ENCODE measurements at places on chromosomes 11 and 22. TPM values are rescaled to one million over a fixed set of nuclear protein-coding genes. Genes with fewer than 3 reads are reported as not detected.

DNA sequence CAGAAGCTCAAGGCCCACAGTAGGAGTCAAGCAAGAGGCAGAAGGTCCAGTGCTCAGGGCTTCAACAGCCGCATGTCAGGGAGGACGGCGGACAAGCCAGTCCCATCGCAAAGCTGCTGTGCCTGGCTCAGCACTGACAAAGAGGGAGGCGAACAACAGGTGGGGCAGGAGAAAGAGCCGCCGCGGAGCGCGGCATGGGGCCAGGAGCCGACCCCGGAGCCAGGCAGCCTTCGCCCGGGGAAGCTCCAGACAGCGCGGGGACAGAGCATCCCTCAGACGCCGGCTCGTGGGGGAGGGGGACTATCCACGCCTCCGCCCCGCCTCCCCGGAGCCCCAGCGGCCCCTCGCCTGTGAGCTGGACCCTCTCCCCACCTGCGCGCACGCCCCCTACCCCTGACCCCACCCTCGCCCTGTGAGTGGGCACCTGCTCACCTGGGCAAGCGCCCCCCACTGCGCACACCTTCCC lies 369 bp downstream of the DHCR7 start:
- H3K4me3 ChIP-seq = peak overlapping the region; percentile 85
- peak; percentile 58 for DNase-seq
- peaks cover 44% of the 10 kb centered on the region for H3K36me3 ChIP-seq
- H3K4me1 ChIP-seq = peaks cover 52% of the 10 kb centered on the region
- peak overlapping the region; percentile 55 for H3K27ac ChIP-seq

Gene GRM5
- total RNA-seq = not detected

GRCh38 chr22:49255154-49255553 lies 572.5 kb downstream of the BRD1 start:
- H3K4me3 ChIP-seq = no peak overlapping the region
- H3K27me3 ChIP-seq = no peaks in the 10 kb centered on the region

DNA sequence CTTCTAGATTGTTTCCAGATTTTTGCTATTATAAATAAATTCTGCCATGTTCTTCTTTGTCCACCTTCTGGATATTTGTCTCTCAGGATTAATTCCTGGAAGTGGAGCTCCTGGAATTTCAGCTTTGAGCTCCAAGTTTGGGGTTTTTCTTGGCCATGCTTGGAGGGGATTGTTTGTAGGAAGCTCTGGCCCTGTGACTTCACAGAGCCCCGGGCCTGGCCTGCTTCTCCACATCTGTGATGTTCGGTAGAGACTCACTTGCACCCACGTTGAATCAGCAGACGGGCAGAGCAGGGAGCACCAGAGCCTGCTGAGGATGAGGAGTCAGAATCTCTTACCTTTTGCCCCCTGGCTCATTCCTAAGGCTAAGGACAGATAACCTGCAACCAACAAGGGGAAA lies 35.7 kb downstream of the LRRC32 start:
- no peak overlapping the region for H3K27ac ChIP-seq
- H3K36me3 ChIP-seq = peaks cover 5% of the 10 kb centered on the region
- H3K4me1 ChIP-seq = peaks cover 24% of the 10 kb centered on the region
- H3K27me3 ChIP-seq = peaks cover 37% of the 10 kb centered on the region
- no peak overlapping the region for H3K4me3 ChIP-seq

GRCh38 chr11:57584341-57584740 lies 13.1 kb upstream of the SERPING1 start:
- no peaks in the 10 kb centered on the region for H3K4me1 ChIP-seq
- H3K27me3 ChIP-seq = peaks cover 2% of the 10 kb centered on the region
- no peak for DNase-seq
- H3K27ac ChIP-seq = no peak overlapping the region
- no peaks in the 10 kb centered on the region for H3K36me3 ChIP-seq

Measured in activated CD4-positive, alpha-beta memory T cell treated with anti-CD3 and anti-CD28 coated beads, Interleukin-2, amount 10 ng/mL, durations not matched to agents 7 days and 5 days (primary cell).